ENCODE measurements at places on chromosomes 16 and 17.

DNA sequence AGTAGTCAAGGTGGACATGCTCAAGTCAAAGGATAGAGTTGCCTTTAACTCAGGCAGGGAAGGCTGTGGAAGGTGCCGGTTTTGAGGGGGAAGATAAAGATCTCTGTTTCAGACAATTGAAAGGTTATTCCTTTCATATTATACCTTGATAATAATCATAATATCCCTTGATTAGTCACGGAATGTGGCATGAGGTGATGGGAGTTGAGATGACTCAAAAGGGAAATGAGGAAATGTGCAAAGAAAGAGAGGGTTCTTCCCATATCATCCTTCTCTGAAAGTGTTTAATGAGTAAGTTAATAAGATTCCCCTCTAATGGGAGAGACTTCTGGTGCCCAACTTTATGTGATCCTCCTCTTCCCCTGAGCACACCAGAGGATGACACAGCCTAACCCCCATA lies 43.1 kb upstream of the HS3ST2 start:
- no peak for DNase-seq

DNA sequence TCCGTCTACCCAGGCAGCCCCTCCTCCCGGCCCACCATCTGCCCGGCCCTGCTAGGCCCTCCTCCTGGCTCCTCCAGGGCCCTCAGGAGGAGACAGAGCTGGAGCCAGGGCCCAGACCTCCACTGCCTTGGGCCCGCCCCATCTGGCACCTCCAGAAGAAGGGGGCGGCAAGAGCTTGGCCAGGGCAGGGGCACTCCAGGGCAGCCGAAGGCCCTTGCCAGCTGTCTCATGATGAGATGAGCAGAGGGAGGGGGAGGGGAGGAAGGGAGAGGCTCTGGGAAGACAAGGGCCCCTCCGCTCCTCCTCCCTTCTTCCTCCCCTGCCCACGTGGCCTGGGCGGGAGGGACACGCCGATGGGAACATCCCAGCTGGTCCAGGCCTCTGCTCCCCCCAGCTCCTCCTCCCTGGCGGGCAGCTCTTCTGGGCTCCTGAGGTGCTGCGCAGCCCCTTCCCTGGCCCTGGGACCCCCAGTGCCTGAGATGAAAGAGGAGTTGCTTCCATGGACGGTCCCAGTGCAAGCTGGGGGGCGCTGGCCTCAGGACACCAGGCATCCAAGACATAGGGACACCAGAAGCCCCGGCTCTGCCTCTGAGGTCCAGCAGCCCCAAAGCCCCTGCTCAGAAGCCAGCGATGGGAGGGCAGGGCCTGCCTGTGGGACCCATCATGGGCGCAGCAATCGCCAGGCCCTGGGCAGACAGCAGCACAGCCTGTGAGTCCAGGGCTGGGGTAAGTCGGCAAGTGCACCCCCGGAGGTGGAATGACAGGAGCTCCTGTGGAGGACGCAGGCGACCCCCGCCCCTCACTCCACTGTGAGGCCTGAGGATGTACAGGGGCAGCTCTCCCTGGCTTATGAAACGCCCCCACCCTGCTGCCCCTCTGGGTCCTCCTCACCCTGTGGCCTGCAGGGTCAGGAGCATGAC lies 23.6 kb upstream of the ENPP7 start:
- no peak for DNase-seq

DNA sequence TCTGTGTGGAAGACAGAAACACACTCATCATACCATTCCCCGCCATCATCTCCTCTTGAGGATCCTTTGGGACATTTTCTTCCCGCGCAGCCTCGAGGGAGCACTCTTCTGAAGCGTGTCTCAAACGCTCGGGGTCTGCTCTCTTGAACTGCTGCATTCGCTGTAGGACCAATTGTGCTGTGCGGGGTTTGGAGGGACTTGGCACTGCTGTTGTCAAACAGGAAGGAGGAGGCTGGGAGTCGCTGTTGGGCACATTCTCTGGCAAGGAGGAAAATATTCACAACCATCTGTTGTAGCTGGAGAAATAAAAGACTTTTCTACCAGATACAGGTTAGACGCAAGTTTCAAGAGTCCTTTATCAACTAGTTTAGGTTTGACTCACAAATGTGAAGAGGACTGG lies 5.0 kb downstream of the SLX4 start:
- no peak for DNase-seq

DNA sequence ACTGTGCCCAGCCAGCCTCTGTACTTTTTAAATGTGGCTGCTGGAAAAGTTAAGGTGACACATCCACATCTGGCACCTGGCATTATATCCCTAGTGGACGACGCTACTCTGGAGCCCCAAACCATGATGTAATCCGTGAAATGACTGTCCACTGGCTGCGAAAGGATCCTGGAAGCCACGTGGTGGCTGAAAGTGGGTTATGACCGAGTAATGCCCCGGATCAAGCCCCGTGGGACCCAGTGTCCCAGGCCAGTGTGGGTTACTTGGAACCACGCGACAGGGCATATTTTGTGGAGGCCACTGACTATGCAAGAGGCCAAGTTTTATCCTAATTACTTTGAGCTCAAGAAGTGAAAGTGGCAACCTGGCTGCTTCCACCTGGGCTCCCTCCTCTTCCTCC lies 79.6 kb downstream of the PGS1 start:
- DNase-seq, result no peak

- DNase-seq, result no peak
Measured at GRCh38 chr17:55458978-55459377, 37.3 kb upstream of the MMD start.

DNA sequence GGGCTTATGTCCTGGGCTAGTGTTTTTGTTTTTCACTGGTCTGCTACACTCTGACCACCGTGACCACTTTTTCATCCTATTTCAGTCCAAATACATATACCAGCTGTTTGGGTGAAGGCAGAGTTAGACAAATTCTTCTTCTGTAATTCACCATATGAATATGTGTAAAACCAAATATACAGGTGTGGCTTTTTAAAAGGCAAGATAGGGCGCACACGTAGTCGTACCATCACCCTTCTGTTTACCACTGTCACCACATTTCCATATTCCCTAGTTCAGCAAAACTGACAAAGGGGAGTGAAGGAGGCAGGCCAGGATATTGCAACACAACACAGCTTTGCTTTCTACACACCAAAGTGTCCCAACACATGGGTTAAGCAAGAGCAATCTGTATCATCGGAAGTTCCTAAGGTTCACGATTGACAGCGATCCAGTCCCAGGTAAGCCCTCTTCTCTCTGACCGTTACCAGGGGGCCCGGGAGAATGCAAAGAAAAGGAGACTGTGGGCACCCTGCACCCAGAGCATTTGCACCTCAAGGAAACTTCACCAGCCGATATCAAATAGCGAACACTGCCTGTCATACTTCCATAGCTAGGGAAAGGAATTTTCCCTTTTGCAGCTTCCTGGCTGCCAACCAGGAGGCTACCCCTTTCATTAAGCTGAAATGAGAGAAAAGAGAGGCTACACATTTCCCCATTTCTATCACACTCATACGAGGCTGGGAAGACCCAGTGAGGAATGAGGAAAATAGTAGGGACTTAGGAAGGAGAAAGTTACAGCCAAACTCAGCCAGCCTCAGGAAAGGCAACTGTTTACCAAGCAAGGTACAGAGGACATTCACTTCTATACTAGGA lies 23.1 kb downstream of the CREBBP start:
- peak; percentile 31 for DNase-seq

- no peak for DNase-seq
Measured at GRCh38 chr16:79698341-79698753, 97.8 kb upstream of the MAF start.

DNA sequence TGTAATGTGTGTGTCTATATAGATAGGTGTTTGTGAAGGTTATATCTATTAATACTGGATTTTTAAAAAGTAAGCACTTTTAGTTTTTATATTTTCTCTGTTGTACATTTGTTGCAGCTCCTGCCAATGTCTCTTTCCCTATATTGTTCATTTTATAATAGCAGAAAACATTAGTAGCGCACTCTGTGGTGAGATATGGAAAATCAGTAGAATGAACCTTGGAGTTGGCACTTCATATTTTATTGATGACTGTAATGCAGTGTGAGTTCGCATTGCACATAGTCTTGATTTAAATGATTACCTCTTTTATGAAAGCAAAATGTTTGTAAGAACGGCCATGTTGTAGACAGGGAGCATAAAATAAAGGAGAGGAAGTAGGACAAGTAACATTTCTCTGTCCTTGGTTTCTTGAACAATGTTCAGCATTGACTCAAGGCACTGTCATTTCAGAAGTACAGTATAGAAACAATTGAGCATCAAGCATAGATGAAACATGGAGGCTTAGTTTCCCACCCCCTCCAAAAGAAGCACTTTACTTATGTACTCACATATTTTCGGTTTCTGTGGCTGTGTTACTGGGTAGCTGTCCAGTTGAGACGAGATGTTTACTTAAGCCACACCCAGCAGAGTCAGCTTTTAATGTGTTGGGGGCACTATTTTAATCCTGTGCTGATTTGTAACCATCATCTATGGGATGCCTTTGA lies 74.0 kb downstream of the TANC2 start:
- peak; percentile 25 for DNase-seq

- DNase-seq, result no peak
Measured at GRCh38 chr16:72889616-72890582, 158.0 kb downstream of the ZFHX3 start.

DNA sequence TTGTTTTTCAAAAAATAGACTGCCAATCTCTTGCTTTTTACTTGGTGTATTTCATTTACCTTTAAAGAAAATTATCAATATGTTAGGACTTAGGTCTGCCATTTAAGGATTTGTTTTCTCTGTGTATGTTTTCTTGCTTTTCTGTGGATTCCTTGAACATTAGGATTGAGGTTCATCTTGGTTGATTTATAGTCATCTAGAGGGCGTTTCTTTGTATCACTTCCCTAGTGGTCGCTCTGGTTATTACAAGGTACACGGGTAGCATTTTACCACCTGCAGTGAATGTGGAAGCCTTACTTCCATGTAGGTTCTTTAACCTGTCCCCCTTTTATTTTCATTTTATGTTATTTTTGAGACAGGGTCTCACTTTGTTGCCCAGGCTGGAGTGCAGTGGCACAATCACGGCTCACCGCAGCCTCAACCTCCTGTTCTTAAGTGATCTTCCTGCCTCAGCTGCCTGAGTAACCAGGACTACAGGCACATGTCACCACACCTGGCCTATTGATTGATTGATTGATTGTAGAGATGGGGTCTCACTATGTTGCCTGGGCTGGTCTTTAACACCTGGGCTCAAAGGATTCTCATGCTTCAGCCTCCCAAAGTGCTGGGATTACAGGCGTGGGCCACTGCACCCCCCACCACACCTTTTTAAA lies 35.2 kb upstream of the CBX4 start:
- peak; percentile 40 for DNase-seq

DNA sequence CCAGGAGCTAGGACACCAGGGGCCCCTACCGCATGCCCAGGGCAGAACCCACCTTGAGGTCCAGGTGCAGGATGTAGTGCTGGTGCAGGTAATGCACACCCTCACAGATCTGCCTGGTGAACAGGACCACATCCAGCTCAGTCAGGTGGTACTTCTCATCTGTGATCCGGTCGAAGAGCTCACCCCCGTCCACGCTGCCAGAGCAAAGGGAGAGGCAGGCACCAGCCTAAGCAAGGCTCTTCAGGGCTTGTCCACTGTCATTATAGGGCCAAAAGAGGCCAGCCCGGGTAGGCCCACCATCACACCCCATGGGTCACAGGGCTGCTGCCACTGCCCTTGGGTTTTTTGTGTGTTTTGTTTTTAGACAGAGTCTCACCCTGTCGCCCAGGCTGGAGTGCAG lies 21.0 kb downstream of the MYLK3 start:
- no peak for DNase-seq

- no peak for DNase-seq
Measured at GRCh38 chr17:78049609-78050008, 78.9 kb downstream of the TMC6 start.
